Activated naive CD8-positive, alpha-beta T cell treated with anti-CD3 and anti-CD28 coated beads for 36 hours (primary cell): ENCODE measurements at places on chromosomes 7 and 10. TPM values are rescaled to one million over a fixed set of nuclear protein-coding genes. Genes with fewer than 3 reads are reported as not detected.

Gene ATP6V0A4
- total RNA-seq, result not detected

Gene HMX2
- total RNA-seq, result not detected

Gene OR2A1
- not detected for total RNA-seq

Gene DYDC2
- total RNA-seq, result not detected

Gene TRIM74
- total RNA-seq, result not detected

Gene TRPV5
- total RNA-seq, result not detected

Gene CHRM2
- not detected for total RNA-seq

Gene CALHM1
- total RNA-seq, result not detected

Gene RBP3
- total RNA-seq, result not detected

Gene FAM221A
- total RNA-seq, result 4.7 TPM

Gene NPFFR1
- not detected for total RNA-seq

Gene RAMP3
- total RNA-seq, result not detected

Gene PNLIP
- total RNA-seq, result not detected

Gene KCND2
- not detected for total RNA-seq

Gene TAS2R41
- total RNA-seq, result not detected

Gene EN2
- total RNA-seq, result not detected

Gene NPC1L1
- total RNA-seq, result not detected

Gene CYP2W1
- total RNA-seq, result not detected

Gene MSMB
- total RNA-seq, result not detected

Gene PPP3CB
- 38.9 TPM for total RNA-seq

Gene TFEC
- 0.16 TPM for total RNA-seq

Gene IKZF1
- total RNA-seq, result 225 TPM

Gene CALML5
- total RNA-seq, result not detected

Gene SFXN3
- 12.6 TPM for total RNA-seq

Gene CABCOCO1
- not detected for total RNA-seq

Gene NKX6-2
- total RNA-seq, result not detected

Gene DMBT1
- not detected for total RNA-seq

Gene OGDHL
- total RNA-seq, result 0.46 TPM

Gene TMEM184A
- 0.14 TPM for total RNA-seq

Gene GPER1
- 0.37 TPM for total RNA-seq

Gene PNLIPRP3
- total RNA-seq, result not detected

Gene ZNF680
- total RNA-seq, result 7.7 TPM

Gene IDI1
- total RNA-seq, result 68.7 TPM

Gene FAM25C
- not detected for total RNA-seq

Gene SLC13A1
- not detected for total RNA-seq

Gene VSTM4
- not detected for total RNA-seq

Gene CFTR
- total RNA-seq, result not detected

Gene GPR141
- total RNA-seq, result not detected

Gene EXOC6
- 11.9 TPM for total RNA-seq

Gene TRPV6
- not detected for total RNA-seq

Gene UBTD1
- 0.99 TPM for total RNA-seq

Gene KDM7A
- 7.5 TPM for total RNA-seq

Gene POU6F2
- not detected for total RNA-seq

Gene CALHM2
- total RNA-seq, result 4.5 TPM

Gene FRMPD2
- total RNA-seq, result not detected

Gene NRAP
- total RNA-seq, result not detected

Gene SPDYE5
- total RNA-seq, result not detected

Gene NFE2L3
- 35.3 TPM for total RNA-seq

Gene ANKRD1
- not detected for total RNA-seq

Gene AGMO
- total RNA-seq, result not detected

Gene NAT16
- total RNA-seq, result not detected

Gene PNLIPRP1
- not detected for total RNA-seq

Gene SAMD8
- 15.9 TPM for total RNA-seq

Gene GRK5
- total RNA-seq, result 12.8 TPM

Gene RBM20
- 0.45 TPM for total RNA-seq

Gene GRM3
- total RNA-seq, result not detected

Gene LRRD1
- not detected for total RNA-seq
